Activated T-helper 1 cell treated with Interleukin-2 at 50 U/mL for 16 hours (primary cell): ENCODE measurements at places on chromosomes 7 and 10.

DNA sequence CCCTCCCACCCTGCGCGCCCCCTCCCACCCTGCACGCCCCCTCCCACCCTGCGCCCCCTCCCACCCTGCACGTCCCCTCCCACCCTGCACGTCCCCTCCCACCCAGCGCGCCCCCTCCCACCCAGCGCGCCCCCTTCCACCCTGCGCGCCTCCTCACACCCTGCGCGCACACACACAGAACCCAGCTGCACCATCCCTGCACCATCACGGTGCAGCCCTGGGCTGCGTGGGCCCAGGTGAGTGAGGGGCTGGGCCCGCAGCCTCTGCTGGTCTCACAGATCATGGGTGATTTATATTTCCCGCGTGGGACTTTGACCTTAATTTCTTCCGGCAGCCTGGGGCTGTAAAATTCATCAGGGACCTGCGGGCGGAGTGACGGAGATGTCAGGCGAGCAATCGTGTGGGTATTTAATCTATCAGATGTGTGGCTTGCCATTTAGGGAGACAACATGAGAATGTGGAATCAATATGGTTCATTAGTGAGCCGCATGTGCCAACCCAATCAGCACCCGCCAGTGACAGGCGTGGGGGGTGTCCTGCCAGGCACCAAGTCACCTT lies 57.7 kb downstream of the C10orf105 start:
- DNase-seq: no peak

DNA sequence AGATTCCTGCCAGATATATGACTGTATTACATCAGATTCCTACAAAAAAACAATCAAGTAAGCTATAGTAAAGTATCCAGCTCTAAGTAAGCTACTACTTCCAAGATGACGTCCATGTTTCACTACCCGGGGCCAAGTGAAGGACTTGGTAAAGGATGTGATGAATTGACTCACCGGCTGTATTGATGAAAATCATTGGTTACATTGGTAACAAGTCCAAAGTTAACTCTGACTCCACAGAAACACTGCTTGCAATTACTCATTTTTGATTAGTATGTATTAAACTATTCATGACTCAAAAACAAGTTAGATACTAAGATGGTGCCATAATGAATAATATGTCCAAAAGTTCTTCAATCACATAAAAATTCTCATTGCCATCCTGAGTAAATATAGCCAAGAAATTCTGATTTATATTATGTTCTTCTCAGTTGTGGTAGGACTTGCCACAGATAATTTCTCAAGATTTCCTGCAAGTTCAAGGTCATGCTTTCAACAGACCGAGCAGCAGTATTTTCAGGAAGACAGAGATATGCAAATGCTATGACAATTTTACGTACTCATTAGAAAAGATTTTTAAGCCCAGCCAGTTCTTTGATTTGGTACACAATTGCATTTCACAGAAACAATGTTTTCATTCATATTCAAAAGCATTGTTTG lies 12.6 kb upstream of the DNAJC1 start:
- DNase-seq: no peak

- DNase-seq: no peak
Measured at GRCh38 chr10:51000976-51001375, 73.3 kb upstream of the PRKG1 start.

DNA sequence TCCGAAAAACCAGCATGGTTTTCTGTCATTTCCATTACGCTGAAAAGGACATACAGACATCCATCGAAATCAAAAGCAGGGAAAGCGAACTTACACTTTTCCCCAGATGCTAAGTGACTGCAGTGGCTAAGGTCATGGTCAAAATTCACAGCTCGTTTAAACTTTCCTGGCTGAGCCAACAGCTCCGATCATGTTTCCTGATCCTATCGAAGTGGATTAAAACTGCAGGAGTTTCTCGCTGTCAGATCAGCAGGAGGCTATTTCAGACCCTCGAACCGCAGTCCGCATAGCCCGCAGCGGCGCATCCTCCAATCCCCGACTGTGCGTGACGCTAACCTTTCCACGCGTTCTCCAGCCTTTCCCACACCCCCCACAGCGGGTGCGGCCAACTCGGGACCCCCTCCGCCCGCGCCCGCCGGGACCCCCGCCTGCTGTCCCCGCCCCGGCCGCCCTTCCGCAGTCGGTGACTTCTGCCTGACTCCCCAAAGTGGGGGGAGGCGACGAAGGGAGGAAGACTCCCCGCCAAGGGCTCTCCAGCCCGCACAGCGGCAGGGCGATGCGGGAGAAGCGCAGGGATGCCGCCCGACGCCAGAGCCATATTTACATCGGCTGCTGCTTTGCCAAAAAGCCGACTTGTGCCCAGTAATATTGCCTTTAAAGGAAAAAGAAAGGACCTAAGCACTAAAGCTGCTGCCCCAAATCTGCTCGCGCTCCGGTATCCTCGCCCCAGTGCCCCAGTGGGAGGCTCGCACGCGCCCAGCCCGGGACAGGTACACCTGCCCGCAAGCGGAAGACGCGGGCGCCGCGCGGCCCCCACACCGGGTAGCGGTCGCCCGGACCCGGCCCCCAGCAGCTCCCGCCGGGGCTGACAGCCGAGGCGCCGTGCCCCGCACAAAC lies 1.2 kb downstream of the PIP4K2A start:
- peak; percentile 27 for DNase-seq

GRCh38 chr10:71696628-71697326 lies 22.8 kb downstream of the C10orf105 start:
- peak; percentile 40 for DNase-seq
